ENCODE measurements at places on chromosomes 6 and 20. TPM values are rescaled to one million over a fixed set of nuclear protein-coding genes. Genes with fewer than 3 reads are reported as not detected.

- DNase-seq = no peak
These were observed 534.5 kb downstream of the MAFB start for GRCh38 chr20:40154514-40154913.

TBPL1 gene
- 21.1 TPM for total RNA-seq

C2 gene
- 311 TPM for total RNA-seq

GRCh38 chr6:161481786-161482516, 208.1 kb upstream of the AGPAT4 start:
- DNase-seq = no peak

- no peak for DNase-seq
These were observed 3.6 kb downstream of the SULF2 start for GRCh38 chr20:47781632-47782031.

GRCh38 chr20:52943185-52943841, 28.8 kb upstream of the TSHZ2 start:
- DNase-seq = no peak

- no peak for DNase-seq
These were observed 39.0 kb upstream of the PLN start for GRCh38 chr6:118509009-118509617.

NKX2-4 gene
- total RNA-seq = not detected

DNA sequence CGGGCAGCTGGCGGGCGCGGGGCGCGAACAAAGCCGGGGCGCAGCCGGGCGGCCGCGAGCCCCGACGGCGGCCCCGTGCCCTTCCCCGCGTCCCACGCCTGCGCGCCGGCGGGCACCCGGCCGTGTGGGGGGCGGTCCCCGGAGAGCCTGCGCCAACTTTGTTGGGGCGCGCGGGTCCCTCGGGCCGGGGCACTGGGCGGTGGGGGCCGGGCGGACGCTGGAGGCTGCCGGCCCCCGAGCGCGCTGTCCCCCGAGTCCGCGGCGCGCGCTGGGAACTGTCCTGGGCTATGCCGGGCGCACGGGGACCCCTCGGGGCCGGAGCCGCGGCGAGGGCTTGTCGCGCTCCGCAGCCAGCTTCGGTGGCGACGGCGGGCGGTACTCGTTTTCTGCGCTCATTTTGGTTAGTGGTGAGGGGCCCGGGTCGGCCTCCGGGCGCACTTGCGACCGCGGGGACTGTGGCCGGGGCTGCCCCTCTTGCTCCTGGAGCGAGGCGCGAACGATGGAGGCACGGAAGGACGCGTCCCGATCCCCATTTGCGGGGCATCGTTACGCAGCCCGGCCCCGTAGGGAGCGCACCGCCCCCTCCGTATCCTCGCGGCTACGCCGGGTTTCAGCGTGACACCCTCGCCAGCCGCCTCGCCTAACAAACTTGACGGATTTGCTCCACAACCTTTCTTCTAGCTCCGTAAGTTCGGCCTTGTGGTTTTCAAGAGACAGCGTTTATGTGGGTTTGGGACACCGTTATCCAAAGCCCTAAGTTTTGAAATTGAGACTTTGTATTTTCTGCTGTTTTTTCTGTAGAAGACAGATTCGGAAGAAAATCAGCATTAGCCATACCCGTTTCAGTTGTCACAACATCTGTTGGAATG, 622 bp downstream of the SS18L1 start:
- DNase-seq = peak; percentile 76

- no peak for DNase-seq
These were observed 398.9 kb downstream of the KIF16B start for GRCh38 chr20:16174311-16174710.

- DNase-seq = no peak
These were observed 573.9 kb downstream of the RFPL4B start for GRCh38 chr6:112920994-112921393.

GRCh38 chr6:145531032-145531431, 204.3 kb downstream of the EPM2A start:
- no peak for DNase-seq

PCSK2 gene
- total RNA-seq = 38.8 TPM

DNA sequence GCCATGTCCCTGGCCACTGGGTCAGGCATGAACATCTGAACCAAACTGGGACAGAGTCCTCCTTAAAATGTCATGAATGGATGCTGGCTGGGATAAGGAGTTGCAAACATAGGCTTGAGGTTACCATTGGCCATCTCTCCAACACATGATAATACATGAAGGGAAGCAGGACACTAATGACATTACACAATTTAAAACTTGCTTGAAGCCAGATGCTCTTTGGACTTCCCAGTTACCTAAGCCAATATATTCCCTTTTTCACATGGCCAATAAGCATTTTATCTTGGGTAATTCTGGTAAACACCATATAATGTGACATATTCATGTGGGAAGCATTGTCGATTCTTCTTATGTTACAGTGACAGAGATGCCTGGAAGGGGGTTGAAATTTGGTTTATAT, 148.0 kb upstream of the PLN start:
- no peak for DNase-seq

- DNase-seq = no peak
These were observed 302.0 kb upstream of the STXBP5 start for GRCh38 chr6:146901940-146902816.

GRCh38 chr6:149560736-149561135, 5.4 kb upstream of the GINM1 start:
- no peak for DNase-seq

DNA sequence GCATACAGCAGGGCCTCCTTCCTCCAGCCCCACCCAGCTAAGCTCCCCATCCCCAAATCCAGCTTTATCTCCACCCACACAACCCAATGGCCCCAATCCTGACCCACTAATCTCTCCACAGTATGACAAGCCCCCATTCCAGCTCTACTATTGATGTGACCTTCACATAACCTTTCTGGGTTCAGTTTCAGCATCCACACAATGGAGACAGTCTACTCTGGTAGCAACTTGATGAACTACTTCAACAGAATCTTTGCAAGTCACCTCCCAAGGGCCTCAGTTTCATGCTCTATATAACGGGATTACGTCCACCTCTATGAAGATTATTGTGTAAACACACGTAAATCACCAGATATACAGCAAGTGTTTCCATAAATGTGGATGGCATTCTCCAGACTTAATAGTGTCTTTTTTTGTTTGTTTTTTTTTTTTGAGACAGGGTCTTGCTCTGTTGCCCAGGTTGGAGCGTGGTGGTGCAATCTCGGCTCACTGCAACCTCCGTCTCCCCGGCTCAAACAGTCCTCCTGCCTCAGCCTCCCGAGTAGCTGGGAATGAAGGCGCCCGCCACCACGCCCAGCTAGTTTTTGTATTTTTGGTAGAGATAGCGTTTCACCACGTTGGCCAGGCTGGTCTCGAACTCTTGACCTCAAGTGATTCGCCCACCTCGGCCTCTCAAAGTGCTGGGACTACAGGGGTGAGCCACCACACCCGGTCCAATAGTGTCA, 1.4 kb downstream of the AHCY start:
- no peak for DNase-seq

GRCh38 chr6:168704678-168705077, 263.7 kb downstream of the SMOC2 start:
- no peak for DNase-seq

GRCh38 chr6:32436995-32437836, 2.5 kb upstream of the HLA-DRA start:
- no peak for DNase-seq

CYP24A1 gene
- total RNA-seq = 0.21 TPM

- DNase-seq = no peak
These were observed 26.5 kb upstream of the STX11 start for GRCh38 chr6:144123836-144124235.

SOX4 gene
- 19.6 TPM for total RNA-seq

GRCh38 chr6:161917645-161918044, 643.8 kb upstream of the AGPAT4 start:
- DNase-seq = no peak

- no peak for DNase-seq
These were observed 10.3 kb upstream of the MAPK13 start for GRCh38 chr6:36120018-36120417.

GRCh38 chr6:169229615-169230321, 23.9 kb downstream of the THBS2 start:
- DNase-seq = no peak

C6orf52 gene
- 1.3 TPM for total RNA-seq

DNA sequence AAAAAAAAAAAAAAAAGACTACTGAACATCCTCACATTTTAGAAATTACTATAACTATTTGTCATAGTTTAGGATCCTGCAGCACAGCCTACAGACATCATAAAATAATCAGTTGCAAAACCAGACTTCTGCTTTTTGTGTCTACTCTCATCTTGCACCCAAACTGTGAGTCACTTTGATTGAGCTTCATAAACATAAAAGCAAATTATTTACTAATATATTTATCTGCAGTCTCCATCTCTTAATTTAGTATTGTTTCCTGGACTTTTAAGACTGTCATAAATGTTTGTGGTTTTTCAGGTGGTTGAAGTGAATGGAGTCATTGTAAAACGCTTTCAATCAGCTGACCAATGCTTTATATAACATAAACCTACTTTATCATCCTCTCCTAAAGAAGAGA, 14.8 kb upstream of the CALHM6 start:
- no peak for DNase-seq

DNA sequence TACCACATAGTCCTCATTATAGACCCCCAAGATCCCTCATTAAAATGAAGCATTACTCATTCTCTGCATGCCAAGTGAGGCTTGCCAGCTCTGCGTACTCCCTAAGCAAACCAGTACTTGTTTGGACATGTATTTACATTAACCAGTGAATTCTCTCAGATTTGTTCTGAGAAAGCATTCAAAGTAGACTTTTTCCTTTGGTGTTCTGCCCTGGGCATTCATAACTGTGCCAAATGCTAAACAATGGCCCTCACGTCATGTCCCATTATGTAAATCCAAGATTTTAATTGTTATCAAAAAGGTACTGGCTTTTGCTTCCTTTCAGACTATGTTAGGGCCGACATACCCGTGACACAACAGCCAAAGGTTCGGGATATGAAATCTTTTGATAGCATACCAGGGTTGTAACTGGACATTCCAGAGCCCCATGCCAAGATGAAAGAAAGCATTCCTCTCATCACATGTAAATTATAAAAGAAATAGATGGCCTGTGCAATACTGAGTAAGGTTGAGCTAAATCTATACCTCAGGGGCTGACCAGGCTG, 164.2 kb downstream of the ADAT2 start:
- no peak for DNase-seq
